ENCODE measurements at places on chromosomes 16 and 17.

- DNase-seq, result no peak
These were observed 1.3 kb downstream of the RAB40B start for GRCh38 chr17:82696916-82697807.

- no peak for DNase-seq
These were observed 17.7 kb downstream of the NT5M start for GRCh38 chr17:17320911-17321220.

DNA sequence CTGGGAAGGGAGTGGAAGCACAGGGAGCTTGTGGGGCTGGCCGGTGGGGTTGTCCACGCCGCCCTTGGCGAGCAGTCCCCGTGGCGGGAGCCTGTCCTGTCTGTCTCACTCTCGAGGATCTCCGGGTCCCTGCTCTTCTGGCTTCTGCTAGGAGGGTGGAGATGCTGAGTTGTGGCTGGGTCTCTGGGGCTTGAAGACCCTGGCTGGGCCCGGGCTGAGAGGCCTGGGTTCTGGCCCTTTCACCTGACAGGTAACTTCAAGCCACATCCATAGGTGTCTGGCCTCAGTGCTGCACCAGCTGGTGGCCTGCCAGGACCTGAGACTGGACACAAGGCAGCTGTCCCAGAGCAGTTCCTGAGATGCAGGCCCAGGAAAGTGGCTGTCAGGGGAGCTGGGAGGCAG lies 46.7 kb downstream of the PRMT7 start:
- no peak for DNase-seq

DNA sequence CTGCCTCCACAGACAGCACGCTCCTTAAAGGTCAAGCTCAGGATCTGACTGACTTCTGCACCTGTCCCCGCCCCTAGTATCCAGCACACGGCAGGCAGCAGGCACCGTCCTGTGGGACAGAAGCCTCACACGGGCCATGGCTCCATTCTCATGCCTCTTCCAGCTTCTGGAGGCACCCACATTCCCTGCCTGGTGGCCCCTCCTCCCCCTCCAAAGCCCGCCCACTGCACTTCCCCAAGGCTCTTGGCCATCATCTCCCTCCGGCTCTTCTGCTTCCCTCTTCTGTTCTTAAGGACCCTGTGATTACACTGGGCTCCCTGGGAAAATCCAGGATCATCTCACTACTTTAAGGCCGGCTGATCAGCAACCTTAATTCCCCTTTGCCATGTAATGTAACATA lies 3.5 kb downstream of the CANT1 start:
- DNase-seq, result no peak

GRCh38 chr17:60147553-60148223 lies 2.1 kb upstream of the CA4 start:
- DNase-seq, result no peak

- DNase-seq, result no peak
These were observed 9.4 kb downstream of the BAHCC1 start for GRCh38 chr17:81404558-81405165.

- DNase-seq, result no peak
These were observed 17.2 kb upstream of the RSL1D1 start for GRCh38 chr16:11868412-11868980.

DNA sequence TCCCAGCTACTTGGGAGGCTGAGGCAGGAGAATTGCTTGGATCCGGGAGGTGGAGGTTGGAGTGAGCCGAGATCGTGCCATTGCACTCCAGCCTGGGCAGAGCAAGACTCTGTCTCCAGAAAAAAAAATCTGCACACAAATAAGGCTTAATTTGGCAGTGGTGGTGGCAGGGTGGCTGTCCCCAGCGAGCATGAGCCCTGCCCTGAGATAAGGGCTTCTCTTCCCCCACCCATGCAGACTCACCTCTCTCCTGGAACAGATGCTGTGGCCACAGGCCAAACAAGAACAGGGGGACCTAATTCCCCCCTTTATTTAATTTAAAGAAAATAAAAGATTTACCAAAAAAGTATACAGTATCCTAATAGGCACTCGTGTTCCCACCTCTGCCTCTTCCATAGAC lies 157.2 kb downstream of the RAB11FIP4 start:
- no peak for DNase-seq

DNA sequence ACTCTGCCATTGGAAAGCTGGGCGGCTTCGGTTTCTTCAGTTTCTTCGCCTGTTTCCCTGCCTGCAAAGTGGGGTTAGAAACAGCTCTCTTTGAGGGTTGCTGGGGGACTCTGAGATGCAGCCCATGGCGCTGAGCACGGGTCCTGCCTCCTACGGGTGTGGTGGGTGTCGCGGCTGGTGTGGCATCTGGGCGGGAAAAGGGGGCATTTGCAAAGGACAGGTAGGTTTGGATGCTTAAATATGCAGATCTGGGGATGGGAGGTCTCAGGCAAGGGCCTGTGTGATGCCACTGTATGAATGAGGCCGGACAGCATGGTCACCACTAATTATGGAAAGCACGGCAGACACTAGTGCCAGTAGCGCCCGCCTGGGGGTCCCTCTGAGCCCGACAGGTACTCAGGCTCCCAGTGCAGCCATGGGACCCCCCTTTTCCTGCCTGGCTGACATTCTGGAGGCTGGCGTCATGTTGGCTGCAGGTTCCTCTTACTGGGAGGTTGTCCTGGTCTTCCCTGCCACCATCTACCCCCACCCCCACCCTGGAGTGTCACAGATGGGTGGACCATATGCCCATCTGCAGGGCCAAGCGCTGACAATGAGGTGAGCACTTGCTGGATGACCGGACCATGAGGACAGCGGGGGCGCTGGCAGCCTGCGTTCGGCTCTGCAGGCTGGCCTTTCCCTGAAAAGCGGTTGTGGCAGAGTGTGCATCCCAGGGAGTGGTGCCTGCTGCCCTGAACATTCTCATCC lies 237.7 kb downstream of the SEC14L1 start:
- no peak for DNase-seq

- DNase-seq, result no peak
These were observed 219.4 kb upstream of the CIBAR2 start for GRCh38 chr16:85331688-85332087.

DNA sequence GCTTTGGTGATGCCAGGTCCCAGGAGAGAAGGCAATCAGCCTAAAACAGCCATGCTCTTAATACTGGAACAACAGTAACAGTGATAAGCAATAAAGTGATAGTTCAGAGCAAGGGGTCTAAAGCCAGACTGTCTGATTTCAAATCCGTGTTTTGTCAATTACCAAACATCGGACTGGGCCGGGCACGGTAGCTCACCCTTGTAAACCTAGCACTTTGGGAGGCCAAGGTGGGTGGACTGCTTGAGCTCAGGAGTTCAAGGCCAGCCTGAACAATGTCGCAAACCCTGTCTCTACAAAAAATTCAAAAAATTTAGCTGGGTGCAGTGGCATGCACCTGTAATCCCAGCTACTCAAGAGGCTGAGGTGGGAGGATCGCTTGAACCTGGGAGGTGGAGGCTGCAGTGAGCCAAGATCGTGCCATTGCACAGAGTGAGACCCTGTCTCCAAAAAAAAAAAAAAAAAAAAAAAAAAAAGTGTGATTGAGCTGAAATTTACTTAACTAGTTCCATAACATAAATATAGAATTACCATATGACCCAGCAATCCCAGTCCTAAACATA lies 5.1 kb downstream of the COPRS start:
- no peak for DNase-seq

DNA sequence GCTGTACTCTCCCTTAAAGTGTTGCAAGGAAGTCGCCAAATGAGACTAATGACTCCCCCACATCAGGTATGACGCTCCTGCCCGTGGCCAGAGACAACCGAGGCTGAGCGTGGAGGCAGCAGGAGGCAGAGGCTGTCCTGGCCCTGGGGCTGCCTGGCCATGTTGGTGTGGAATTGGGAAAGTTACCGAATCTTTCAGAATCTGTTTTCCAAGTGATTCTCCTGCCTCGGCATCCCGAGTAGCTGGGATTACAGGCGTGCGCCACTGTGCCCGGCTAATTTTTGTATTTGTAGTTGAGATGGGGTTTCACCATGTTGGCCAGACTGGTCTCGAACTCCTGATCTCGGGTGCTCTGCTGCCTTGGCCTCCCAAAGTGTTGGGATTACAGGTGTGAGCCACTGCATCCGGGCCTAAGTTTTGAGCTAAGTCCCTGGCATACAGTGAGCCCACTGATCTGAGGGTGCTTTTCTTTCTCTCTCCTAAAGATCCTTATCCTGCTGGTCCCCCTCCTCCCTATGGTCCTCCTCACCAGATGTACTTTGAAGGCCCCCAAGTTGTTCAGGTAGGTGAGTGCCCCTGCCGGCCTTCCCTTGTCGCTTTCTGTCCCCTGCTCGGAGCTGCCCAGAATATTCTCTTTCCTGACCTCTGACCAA lies 700 bp downstream of the LITAFD start:
- no peak for DNase-seq

GRCh38 chr16:20401066-20401465 lies 3.5 kb downstream of the PDILT start:
- no peak for DNase-seq

DNA sequence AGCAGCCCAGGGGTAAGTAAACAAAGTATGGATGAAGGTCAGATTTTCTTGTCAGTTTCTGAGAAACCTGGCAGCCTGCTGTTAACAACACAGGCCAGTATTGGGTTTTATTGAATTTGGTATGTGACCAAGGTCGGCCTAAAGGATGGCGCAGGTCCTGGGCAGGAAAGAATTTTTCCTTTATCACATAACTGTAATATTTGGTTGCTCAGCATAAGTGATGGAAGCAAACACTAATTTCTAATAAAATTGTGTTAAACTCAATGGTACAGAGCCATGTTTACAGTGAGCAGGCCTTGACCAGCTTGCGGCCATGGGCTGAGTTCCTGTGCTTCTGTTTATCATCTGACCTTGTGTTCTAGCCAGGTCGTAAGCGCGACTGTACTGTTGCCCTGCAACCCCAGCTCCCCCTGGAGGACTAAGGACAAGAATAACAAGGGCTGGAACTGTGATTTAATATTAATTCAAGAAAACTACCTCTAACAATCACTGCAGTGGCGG lies 10.5 kb downstream of the POLDIP2 start:
- no peak for DNase-seq

GRCh38 chr16:86725401-86725800 lies 147.1 kb downstream of the FOXL1 start:
- DNase-seq, result no peak

- no peak for DNase-seq
These were observed 4.8 kb upstream of the CCL3 start for GRCh38 chr17:36094746-36095145.

GRCh38 chr17:32727681-32728080 lies 149.2 kb downstream of the MYO1D start:
- DNase-seq, result no peak

DNA sequence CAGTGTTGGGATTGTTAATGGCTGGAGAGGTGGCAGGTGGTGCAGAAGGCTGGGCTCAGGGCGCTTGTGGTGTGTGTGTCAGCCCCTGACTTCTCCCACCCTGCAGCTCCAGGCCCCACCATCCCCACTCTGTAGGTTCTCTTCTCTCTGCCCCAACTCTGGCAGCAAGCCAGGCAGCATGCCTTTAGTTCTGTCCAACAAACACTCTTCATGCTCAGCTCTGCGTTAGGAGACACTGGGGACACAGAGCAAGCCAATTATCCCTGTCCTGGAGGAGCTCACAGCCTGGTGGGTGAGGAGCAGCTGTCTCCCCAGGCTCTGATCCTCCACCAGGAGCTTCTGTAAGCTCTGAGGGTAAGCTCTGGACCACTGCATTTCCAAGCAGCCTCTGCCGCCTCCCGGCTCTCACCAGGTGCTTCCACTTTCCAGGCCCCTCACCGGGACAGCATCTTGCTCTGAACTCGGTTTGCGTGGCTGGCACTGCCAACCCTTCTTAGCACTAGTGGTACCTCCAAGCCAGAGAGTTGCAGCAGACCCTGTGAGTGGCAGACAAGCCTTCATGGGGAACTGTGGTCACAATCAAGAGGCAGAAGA lies 34.3 kb upstream of the WSCD1 start:
- no peak for DNase-seq

GRCh38 chr16:4656221-4656620 lies 31.6 kb downstream of the MGRN1 start:
- no peak for DNase-seq

- no peak for DNase-seq
These were observed 74.7 kb downstream of the TBC1D16 start for GRCh38 chr17:79960788-79961522.
